ENCODE measurements at places on chromosomes 1 and 21.
A peak's percentile ranks its signal among the peaks of the same experiment; 100 is the strongest.

GRCh38 chr1:92691925-92692324, 93.0 kb downstream of the EVI5 start:
- no peak for DNase-seq

- peak; percentile 85 for DNase-seq
These were observed 2.7 kb downstream of the TMEM200B start for GRCh38 chr1:29120947-29121485.

- DNase-seq = no peak
These were observed 6.2 kb downstream of the CCDC17 start for GRCh38 chr1:45617618-45618017.

DNA sequence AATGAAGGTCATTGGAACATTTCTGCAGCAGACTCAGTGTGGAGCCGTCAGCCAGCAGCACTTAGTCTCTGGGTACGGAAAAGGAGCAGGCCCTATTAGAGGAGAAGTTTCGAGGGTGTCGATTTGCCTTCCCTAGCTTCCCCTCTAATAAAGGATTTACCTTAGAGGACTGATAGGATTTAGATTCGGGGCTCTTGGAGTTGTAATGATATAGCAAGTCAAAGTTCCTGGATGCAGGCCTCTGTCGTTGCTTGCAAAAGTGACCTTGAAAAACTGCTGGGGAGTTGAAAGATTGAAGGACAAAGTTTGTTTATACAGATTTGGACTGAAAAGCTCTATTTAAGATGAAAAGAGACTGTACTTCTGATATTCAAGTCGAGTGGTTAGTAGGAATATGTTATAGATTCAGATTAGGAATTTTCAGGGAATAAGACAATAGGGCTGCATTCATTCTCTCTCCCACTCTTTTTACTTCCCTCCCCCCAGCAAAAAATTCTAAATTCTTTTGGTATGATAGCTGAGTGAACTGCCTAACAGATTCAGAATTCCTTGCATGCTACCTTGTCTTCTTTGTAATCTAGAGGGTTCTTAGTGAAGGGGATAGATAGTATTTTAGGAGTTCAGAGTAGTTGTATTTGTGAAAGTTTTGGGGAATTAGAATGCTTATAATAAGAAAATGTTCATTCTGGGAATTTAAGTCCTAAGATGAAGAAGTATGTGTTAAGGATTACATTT, 19.2 kb downstream of the NFYC start:
- no peak for DNase-seq

DNA sequence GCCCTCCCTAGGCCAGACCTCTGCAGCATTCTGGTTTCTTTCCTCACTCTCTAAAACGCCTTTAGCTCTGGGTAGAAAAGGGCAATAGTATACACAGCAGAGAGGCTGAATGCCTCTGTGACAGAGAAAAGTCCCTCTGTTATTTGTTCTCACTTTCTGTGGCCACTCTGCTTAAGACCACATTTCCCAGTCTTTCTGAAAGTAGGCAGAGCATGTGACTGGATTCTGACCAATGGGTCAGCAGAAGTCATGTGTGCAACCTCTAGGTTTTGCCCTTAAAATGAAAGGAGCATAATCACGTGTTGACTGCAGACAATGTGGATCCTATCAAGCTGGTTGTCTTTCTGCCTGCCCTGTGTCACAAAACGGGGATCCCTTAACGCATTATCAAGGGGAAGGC, 79.7 kb upstream of the MARK1 start:
- DNase-seq = no peak

Measured in ecto neural progenitor cell (in vitro differentiated cells).